ENCODE measurements at places on chromosomes 6 and 20.

- no peak for DNase-seq
These were observed 28.0 kb downstream of the RAB44 start for GRCh38 chr6:36725581-36725980.

DNA sequence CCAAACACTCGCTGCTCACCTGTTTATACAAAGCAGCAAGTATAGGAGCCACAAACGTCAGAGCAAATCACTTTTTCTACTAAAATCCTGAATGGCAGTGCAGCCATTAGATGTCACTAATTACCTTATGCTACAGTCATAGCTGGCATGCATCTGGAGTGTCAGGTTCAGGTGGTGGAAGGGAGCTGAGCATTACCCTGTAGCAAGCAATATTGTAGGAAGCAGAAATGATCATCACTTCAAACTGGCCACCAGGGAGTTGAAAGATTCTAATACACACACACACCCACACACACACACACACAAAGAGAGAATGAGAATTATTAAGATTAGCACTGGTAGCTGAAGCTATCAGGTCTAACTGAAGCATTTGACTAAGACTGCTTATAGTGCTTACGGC, 75.8 kb downstream of the EFHC1 start:
- no peak for DNase-seq

- no peak for DNase-seq
These were observed 32.8 kb upstream of the ZNF133 start for GRCh38 chr20:18255526-18255925.

DNA sequence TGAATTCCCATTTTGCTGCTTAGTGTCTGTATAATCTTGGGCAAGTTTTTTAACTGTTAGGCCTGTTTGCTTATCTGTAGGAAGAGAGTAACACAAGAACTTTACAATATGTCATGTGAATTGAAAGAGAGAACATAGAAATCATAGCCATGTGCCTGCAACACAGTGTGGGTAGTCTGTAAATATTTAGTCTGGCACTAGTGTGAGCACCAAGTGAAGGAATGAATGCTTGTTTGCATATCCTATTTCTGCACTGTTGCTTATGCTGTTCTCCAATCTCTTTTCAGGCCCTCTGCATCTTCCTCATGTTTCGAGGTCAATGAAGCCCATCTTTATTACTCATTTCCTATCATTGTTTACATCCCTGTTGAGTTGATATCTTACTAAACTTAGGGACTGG, 49.2 kb downstream of the CBFA2T2 start:
- DNase-seq, result no peak

- no peak for DNase-seq
These were observed 53.1 kb downstream of the TSPYL4 start for GRCh38 chr6:116200619-116201249.

DNA sequence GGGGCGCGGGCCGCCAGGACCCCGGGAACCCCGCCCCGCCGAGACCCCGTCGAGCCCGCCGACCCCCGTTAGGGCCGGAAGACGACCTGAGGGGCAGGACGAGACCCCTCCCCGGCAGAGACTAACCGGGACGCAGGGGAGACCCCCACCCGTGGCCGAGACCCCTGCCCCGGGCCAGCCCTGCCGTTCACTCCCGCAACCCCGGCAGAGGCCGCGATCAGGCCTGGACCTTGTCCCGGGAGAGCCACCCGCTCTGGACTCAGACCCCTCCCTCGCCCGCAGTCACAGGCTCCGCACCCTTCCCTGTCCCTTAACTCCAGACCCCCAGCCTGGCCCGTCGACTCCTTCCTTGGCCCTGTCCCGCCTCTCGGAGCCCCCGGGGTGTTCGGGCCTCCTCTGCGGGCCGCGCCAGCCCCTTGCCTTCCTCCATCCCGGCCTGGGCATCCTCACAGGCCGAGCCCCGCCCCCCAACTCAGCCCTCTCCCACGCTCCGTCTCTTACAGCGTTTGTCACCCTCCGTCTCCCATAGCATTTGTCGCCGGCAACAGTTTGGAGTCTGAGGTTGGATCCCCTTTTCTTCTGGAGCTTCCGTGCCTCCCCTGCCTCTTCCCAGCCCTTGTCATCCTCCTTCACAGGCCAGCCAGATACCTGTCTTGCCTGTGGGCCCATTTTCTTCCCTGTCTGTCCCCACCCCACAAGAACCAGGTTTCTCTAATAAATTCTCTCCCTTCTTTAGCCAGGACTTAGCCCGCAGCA, 569 bp downstream of the TCEA2 start:
- no peak for DNase-seq

- DNase-seq, result no peak
These were observed 623.4 kb upstream of the FLRT3 start for GRCh38 chr20:14960831-14961230.

DNA sequence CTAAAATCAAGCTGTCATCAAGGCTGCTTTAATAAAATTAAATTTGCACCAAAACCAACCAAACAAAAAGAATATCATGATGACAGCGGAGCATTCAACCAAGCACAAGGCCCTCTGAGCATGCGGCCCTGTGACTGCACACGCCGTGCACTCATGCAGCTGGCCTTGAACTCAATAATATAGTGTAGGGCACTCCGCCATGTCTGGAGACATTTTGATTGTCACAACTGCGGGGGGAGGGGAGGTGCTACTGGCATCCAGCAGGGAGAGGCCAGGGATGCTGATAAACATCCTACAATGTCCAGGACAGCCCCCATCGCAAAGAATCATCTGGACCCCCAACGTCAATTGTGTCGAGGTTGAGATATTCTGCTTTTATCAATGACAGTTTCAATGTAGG, 9.7 kb downstream of the MOCS3 start:
- DNase-seq, result no peak

- DNase-seq, result peak; percentile 48
These were observed 23.4 kb downstream of the MGME1 start for GRCh38 chr20:17992224-17992637.

- no peak for DNase-seq
These were observed 12.8 kb upstream of the EDN1 start for GRCh38 chr6:12277386-12277785.

- no peak for DNase-seq
These were observed 398.6 kb downstream of the RFPL4B start for GRCh38 chr6:112745765-112746164.

DNA sequence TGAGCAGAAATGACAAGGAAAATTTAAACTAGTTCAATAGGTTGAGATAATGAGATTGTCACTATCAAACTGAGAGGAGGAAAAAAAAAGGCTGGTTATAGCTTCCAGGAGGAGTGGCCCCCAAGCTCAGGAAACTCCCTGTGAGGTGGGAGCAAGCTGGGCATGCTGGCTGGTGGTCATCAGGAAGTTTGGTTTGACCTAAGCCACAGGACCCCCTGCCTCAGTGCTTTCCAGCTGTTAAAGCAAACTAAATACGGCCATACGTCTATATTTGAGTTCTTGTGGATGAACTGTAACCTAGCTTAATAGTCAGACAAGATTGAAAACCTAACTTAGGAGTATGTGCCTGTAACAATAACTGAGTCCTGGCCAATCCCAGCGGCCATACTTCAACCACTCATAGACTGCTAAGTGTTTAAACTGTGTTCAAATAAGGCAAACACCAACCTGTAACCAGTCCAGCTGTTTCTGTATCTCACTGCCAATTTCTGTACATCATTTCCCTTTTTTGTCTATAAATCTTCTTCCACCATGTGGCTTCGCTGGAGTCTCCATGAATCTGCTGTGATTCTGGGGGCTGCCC, 24.6 kb upstream of the ZBTB24 start:
- no peak for DNase-seq

DNA sequence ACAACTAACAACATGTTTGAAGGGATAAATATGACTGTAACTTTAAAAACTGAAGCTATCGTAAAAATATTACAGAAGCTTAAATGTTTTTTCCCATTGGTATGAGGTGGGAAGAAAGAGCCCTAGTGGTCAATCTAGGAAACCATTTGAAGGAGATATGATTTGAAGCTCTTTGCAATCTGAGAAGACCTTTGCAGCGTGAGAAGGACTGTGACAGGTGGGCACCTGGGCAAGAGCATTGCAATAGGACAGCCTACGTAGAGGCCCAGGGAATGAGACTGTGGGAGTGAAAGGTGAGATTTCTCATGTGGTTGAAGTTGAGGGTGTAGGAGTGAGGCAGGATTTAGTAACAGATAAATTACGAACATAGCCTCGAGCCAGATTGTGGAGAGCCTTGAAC, 108.0 kb upstream of the PDE7B start:
- no peak for DNase-seq

GRCh38 chr20:34112600-34113101, 608 bp upstream of the EIF2S2 start:
- DNase-seq, result no peak

- DNase-seq, result no peak
These were observed 174.6 kb downstream of the KHDC1L start for GRCh38 chr6:73050706-73051105.

DNA sequence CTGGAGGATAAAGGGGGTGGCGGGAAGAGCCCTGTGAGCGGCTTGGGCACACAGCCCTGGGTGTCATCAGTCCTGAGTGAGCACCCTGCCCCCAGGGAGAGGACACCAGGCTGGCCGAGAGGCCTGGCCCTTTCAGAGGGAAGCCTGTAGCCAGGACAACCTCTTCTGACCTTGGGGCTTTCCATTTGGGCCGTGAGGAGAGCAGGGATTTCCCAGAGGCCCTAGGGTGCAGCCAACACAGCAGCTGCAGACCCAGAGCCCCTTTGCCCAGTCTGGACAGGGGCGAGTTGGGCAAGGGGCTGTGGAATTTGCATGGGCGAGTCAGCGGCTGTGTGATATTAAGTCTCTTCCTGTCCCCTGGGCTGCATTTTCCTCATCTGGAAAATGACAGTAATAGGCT, 6.3 kb downstream of the MAP1LC3A start:
- no peak for DNase-seq

GRCh38 chr6:44056392-44057237, 70.6 kb downstream of the MRPL14 start:
- no peak for DNase-seq

DNA sequence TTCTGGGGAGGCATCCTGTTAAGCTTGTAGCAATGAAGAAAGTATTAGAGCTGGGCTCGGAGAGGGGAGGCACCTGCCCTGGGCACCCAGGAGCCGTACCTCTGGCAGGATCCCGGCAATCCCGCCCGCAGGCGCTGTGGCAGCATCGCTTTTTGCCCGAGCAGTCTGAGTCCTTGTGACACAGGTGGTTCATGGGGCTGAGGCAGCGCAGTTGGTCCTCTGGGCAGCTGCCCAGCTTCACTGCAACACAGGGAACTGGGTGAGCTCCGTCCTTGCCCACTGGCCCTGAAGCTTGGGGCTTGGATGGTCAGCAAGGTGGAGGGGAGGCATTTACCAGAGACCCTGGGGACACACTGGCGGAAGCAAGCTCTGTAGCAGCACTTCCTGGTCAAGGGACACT, 4.7 kb downstream of the WFDC5 start:
- no peak for DNase-seq

DNA sequence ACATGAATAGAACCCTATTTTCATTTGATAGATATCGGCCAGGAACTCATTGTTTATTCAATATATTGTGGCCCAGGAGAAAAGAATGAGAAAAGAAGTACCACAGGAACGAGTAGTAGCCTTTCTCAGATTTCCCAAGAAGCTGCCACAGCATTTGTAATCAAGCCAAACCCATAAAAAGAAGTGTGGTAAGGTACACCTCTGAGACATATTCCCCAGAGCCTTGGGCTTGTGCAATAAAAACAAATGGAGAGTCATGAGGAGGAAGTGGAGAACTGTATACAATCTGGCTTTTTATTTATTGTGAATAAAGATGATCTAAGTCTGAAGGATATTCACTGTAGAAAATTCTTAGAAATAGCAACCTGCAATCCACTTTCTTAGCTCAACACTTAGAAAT, 36.7 kb downstream of the KIF6 start:
- DNase-seq, result no peak

GRCh38 chr6:1770968-1771723, 161.4 kb downstream of the FOXC1 start:
- peak; percentile 11 for DNase-seq

DNA sequence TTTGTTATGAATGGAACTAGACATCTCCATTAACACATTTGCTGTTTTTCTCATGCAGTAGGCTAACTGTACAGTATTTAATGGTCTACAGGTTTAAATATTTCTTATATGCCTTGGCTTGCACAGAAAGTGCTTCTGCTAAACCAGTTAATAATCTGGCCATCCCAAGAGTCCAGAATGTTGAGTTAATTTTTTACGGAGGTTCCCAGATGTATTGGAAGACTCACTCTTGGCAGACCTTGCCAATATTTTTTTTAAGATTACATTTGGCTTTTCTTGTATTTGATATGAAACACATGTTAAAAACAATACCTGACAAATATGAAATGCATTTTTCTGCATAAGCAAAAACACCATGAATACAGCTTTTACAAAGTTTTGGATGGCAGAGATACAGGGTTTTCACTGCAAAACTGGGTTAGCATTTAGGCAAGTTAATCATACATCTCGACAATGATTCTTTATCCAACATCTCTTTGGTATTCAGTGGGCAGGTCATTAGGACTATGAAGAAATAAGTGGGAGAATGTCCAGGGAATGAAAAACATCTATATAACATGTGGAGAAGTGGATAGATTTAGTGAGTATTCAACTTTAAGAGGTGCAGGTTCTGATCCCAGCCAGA, 94.0 kb downstream of the SGK1 start:
- no peak for DNase-seq

- DNase-seq, result no peak
These were observed 61.2 kb downstream of the GCLC start for GRCh38 chr6:53483423-53484353.

DNA sequence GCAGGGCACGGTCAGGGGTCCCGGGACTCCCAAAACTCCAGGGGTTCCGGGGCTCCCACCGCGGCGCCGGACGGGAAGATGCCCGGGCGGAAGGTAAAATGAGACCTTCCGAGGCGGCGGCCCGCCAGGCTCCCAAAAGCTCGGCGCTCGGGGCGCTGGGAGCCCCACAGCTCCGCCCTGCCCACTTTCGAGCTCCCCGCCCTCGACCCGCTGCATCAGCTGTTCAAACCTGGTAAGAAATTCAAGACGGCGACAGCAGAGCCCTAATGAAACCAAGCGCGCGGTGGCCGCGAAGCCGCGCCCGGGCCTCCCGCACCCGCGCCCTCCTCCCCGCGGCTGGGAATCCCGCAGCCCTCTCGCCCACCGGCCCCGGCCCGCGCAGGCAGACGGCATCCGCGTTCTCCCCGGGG, 369 bp downstream of the SLC4A11 start:
- DNase-seq, result peak; percentile 18

GRCh38 chr20:14245368-14245970, 91.9 kb downstream of the FLRT3 start:
- DNase-seq, result no peak

DNA sequence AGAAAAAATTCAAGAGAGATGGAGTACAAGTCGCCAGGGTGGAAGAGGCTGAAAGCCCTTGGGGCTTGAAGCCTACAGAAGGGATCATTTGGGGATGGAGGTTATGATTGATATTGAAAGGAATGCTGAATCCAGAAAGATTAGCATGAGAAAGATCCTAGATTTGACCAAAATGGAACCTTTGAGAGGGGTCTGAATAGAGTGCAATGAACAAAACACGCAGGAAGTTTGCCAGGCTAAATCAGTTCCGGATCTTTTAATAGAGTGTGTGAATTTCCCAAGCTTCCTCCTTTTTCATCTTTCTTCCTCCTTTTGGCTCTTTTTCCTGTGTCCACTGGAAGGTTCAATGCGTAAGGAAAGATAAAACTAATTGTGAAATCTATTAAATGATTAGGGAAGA, 15.3 kb downstream of the IPCEF1 start:
- no peak for DNase-seq

- DNase-seq, result no peak
These were observed 75.7 kb downstream of the GCLC start for GRCh38 chr6:53469163-53469562.

- DNase-seq, result no peak
These were observed 269.8 kb downstream of the HACE1 start for GRCh38 chr6:104589940-104590339.

All from stimulated activated CD4-positive, alpha-beta T cell treated with anti-CD3 and anti-CD28 coated beads, TNF-alpha, amount 100 ng/mL, for 48 hours (primary cell).